ENCODE measurements at places on chromosomes 6 and 20.

GRCh38 chr6:148435386-148435785 is 92.7 kb downstream of the SASH1 start:
- DNase-seq: no peak

DNA sequence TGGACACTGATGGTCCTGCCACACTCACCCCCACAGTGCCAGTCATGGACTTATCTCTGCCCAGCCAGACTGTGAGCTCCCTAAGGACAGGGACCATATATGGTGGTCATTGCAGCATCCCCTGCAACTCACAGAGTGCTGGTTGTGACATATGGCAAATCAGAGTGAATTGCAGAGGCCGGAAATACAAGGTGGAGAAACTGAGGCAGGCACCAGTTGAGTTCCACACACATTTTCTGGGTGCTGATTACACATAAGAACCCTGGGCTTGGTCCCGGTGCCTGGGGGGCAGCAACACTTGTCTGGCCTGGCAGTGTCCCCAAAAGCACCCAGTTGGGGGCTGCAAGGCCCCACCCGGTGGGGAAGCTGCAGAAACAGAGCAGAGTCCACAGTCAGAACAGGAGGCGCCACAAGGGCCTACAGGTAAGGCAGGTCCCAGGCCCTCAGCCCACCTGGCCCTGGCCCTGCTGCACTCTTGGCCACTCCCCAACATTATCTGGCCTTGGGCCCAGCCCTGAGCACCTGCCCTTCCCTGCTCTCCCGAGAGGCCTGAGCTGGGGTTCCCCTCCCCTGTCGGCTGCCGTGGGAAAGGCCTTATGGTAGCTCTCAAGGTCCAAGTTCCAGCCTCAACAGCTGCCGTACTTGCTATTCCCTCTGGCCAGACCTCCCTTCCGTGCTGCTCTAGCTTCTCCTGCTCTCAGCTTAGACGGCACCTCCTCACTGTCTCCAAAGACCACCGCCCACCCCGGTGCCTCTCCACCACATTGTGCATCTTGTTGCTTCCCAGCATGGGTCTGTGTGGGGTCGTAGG is 140.8 kb upstream of the PTPN1 start:
- no peak for DNase-seq

- no peak for DNase-seq
Observed at GRCh38 chr6:73088138-73088813, 137.0 kb downstream of the KHDC1L start.

DNA sequence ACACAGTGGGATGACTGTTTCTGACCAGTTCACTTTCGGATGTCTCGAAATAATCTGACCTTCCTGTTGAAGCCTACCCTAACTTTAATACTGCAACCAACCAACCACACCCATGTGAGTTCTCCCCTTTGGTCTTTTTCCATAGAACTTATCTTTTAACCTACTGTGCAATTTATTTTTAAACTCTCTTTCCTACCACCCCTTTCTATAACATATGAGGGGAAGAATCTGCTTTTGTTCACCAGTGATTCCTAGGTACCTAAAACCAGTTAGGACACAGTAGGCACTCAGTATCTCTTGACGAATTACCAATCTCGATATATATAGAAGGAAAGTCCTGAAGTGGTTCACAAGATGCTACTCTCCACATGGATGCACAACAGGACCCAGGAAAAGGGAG is 7.0 kb downstream of the COX7A2 start:
- no peak for DNase-seq

DNA sequence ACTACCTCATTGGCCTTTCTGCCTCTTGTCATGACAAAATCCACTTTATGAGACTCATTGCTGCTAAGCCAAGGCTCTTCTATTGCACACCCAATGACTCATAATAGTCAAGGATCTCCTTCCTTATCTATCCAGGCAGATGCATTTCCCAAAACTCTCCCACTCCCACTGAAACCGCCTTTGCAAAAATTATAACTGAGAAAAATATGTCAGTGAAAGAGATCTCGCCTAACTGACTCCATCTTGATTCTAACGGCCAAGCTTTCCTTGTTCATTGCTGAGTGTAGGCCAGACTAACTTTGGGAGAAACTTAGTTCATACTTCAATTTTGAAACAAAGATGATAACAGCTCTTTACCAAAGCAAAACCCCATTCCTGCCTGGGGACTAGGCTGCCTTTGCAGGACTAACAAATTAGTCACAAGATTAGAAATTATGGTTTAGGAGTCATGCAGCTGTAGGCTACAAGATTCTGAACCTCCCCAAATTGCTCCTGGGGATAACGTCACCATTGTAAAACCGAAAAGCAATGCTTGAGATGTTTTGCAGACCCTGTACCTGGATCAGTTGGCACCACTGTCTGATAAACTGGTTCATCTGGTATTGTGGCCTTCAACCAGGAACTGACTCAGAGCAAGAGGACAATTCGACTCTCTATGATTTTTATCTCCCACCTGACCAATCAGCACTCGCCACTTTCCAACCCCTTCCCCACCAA is 47.1 kb downstream of the HAO1 start:
- DNase-seq: no peak

GRCh38 chr6:148835920-148836441 is 89.2 kb downstream of the UST start:
- no peak for DNase-seq

- no peak for DNase-seq
Observed at GRCh38 chr20:48695255-48695654, 132.5 kb downstream of the PREX1 start.

GRCh38 chr20:16195671-16196070 is 377.6 kb downstream of the KIF16B start:
- no peak for DNase-seq

GRCh38 chr6:133971861-133972260 is 18.8 kb downstream of the TBPL1 start:
- no peak for DNase-seq

DNA sequence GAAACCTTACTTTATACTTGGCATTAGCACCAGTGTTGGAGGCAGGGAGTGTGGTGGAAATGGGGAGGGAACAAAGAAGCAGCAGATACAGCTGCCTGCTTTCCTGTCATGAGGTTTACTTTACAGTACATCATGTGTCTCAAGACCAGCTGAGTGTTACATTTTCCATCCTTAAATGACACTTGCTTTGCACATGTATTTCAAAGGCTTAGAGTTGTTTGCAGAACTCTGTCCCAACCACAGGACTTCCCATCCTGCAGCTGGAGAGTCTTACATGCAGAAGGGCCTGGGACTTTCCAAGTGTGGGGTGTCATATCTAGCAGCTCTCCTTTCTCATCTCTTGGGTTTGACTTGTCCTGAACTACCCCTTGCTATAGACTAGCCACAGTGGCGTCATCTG is 395.9 kb downstream of the DHX35 start:
- no peak for DNase-seq

GRCh38 chr6:145733207-145733606 is 2.1 kb downstream of the EPM2A start:
- no peak for DNase-seq

GRCh38 chr20:63574829-63575743 is 1.0 kb upstream of the HELZ2 start:
- DNase-seq: no peak

DNA sequence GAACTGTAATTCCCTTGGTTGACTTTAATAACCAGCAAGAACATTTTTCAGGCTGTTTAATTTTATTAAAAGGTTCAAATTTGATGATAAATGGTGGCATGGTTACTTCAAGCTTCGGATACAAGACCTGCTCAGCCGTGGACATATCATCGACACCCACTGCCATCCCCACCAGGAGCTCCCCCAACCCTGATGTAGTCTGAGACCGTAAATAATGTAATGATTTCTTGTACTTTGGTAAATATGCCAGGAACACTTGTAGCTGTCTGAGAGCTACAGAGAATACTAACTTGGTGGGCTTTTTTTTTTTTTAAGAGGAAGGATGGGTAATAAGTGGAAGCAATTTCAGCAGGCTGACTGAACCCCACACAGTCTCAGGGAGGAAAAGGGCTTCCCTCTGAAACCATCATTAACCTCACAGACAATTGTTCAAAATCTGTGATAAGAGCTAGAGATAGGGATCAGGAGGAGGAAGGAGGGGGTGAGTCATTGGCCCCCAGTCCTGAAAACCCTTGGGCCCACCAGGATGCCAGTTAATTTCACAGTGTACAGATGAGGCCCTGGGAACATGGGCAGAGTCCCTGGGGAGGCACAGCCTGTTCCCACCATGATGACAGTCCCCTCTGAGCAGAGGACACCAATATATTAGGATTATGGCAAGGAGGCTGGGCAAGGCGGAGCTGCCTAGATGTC is 56.0 kb downstream of the APCDD1L start:
- DNase-seq: no peak
